ENCODE measurements at places on chromosomes 7 and 10.

GRCh38 chr10:132556994-132557441 lies 19.4 kb downstream of the INPP5A start:
- DNase-seq, result no peak

- no peak for DNase-seq
These were observed 4.4 kb upstream of the LUC7L2 start for GRCh38 chr7:139355320-139355719.

GRCh38 chr7:53491051-53491450 lies 455.6 kb downstream of the POM121L12 start:
- no peak for DNase-seq

GRCh38 chr7:157501581-157501980 lies 164.8 kb downstream of the DNAJB6 start:
- DNase-seq, result no peak

DNA sequence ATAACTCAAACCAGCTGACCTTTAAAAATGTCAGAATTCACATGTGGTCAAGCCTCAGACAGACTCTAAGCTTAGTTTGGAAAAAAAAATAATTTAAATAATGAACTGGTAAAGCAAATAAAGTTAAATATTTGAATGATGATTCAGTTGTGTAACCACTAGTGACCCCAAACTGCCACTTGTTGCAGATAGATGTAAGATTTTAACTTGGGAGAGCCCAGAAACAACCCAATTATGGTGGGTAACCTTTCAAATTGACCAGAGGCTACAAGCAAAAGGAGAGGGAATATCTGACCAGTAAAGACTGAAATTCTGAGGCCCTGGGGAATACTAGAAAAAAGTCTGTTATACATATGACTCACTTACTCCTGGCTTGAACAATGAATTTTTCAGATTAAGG lies 268.1 kb downstream of the HPSE2 start:
- no peak for DNase-seq

- no peak for DNase-seq
These were observed 1037.1 kb downstream of the GATA3 start for GRCh38 chr10:9091530-9092093.

GRCh38 chr10:67241451-67241850 lies 315.6 kb downstream of the LRRTM3 start:
- DNase-seq, result no peak

DNA sequence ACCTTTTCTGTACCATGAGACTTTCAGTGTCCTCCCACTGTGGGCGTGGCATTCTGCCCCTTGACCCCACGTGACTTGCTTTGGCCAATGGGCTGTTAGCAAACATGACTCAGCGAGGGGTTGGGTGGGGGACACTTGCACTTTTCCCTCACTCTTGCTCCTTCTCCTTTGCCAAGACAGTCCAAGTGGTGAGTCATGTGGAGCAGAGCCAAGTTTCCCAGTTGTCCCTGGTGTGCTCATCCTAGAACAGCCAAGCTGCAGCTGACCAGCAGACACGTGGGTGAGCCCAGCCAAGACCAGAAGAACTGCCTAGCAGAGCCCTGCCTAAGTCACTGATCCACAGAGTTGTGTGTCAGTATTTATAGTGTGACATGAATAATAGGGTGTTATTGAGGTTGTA lies 82.8 kb upstream of the CPXM2 start:
- DNase-seq, result no peak

GRCh38 chr7:35700333-35700732 lies 5.4 kb upstream of the HERPUD2 start:
- DNase-seq, result no peak

- DNase-seq, result peak; percentile 2
These were observed 97.2 kb upstream of the INSYN2A start for GRCh38 chr10:127293640-127294039.

- no peak for DNase-seq
These were observed 1575.2 kb upstream of the LRRTM3 start for GRCh38 chr10:65350611-65351010.

- no peak for DNase-seq
These were observed 396 bp downstream of the GRM8 start for GRCh38 chr7:127252377-127252713.

DNA sequence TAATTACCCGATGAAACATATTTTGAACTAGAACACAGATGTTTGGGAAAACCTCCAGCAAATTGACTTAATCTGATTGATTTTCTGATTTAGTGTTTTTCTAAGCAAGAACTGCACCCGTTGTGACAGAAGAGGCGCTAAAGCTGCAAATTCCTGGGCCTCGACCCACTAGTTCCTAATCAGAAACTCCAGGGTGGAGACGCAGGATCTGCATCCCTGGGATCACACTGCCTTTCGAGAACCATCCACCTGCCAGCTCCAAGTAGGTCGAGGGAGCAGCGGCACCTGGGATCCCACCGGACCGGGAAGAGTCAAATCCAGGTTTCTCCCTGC lies 136.8 kb upstream of the CDCA7L start:
- no peak for DNase-seq

GRCh38 chr7:103076764-103077163 lies 1.8 kb downstream of the ARMC10 start:
- no peak for DNase-seq

- no peak for DNase-seq
These were observed 78.6 kb downstream of the THSD7A start for GRCh38 chr7:11753433-11753832.

- no peak for DNase-seq
These were observed 189.7 kb downstream of the GRM3 start for GRCh38 chr7:86833360-86833759.

DNA sequence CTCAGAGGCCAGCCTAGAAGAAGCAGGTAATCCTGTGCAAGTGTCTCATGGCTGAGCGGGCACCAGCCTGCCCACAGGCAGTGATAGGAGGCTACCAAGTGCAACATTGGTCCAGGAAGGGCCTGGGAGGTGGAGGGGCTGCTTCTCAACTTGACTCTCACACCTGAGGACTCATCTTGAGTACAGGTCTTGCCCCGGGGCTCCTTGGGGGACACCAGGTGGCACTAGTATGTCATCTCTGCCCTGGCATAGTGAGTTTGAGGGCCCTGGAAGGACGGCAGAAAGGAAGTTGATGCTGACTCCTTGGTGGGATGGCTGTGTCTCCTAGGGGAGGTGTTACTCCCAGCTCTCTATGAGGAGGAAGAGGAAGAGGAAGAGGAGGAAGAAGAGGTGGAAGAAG lies 2.3 kb downstream of the CCDC136 start:
- no peak for DNase-seq

DNA sequence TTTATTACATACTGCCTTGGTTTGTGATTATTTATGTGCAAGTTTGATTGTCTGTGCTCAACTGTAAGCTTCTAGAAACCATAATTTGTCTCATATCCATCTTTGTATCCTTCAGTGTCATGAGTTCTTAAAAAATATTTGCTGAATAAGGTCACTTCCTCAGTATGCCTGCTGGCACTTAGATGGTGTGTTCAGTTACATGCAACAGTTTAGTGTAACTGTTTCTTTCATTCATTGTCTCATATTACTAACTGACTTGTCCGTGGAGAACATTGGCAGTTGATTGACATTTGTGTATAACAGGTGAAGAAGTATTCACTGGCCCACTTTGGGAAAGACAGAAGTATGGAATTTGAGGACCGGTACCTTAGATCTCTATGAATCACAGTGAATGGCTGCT lies 236.9 kb downstream of the PRKG1 start:
- no peak for DNase-seq

- no peak for DNase-seq
These were observed 55.7 kb downstream of the HSPA12A start for GRCh38 chr10:116686632-116687031.

GRCh38 chr7:30465046-30465810 lies 13.4 kb downstream of the NOD1 start:
- no peak for DNase-seq

Data from stimulated activated CD4-positive, alpha-beta T cell treated with anti-CD3 and anti-CD28 coated beads, Interleukin-15, amount 100 ng/mL, for 1 hour (primary cell).